ENCODE measurements at places on chromosomes 16 and 17.

- DNase-seq = no peak
Observed at GRCh38 chr17:75265614-75266315, 4.1 kb downstream of the MRPS7 start.

DNA sequence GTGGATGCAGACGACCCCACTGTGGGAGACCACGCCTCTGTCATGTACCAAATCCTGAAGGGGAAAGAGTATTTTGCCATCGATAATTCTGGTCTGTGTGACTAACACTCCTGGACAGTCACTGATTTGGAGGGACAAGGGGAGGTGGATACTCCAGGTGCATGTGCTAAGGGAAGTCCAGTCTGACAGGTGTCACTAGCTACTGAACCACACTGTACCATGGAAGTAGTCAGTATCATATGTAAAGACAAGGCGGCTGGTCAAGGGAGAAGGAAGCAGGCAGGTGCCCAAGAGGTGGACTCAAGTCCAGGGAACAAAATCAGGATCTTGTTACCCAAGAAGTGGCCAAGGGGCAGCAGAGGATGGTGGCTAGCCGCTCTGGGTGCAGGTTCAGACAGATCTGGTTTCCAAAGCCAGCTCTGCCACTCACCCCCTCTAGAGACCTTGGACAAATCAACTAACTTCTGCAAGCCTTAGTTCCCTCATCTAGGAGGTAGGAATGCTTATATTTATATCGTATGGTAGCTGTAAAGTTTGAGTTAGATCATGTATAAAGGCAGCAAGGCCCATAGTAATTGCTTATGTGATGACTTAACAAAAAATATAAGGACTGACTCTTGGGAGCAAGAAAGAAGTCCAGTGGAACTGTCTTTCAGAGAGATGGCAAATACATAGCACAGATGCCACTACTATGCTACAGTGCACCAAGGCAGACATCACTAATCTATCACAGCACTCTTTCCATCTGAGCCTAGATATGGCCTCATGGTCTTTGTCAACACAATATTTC, 22.1 kb downstream of the CDH5 start:
- DNase-seq = no peak

DNA sequence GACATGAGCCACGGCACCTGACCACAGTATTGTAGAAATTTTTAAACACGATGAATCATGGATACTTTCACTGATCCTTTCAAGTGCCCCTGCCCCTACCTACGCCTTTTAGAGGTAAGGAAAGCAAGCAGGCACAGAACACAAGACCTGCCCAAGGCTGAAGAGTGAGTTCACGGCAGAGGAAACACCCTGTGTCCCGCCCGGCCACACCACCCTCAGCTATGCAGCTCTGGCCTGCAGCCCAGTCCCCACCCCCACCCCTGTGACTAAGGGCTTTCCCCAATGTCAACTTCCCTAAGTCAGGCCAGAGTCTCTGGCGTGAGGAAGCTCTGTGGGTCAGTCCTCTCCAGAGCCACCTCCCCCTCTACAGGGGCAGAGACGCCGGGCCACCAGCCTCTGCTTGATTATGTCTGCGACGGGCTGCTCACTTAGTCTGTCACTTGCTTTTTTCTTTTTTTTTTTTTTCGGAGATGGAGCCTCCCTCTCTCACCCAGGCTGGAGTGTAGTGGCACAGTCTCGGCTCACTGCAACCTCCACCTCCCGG, 8.4 kb downstream of the SLC16A5 start:
- DNase-seq = no peak

- DNase-seq = no peak
Observed at GRCh38 chr16:23423496-23424049, 29.4 kb downstream of the COG7 start.

Measured in activated naive CD8-positive, alpha-beta T cell treated with anti-CD3 and anti-CD28 coated beads, Interleukin-2, amount 50 U/mL, for 24 hours (primary cell).